Stimulated activated CD8-positive, alpha-beta memory T cell treated with anti-CD3 and anti-CD28 coated beads, Interleukin-2, amount 100 ng/mL, for 48 hours (primary cell): ENCODE measurements at places on chromosomes 7 and 10.

GRCh38 chr10:97795886-97796285 lies 24.1 kb upstream of the SFRP5 start:
- no peak for DNase-seq

GRCh38 chr10:43255634-43256431 lies 11.0 kb downstream of the RASGEF1A start:
- no peak for DNase-seq

DNA sequence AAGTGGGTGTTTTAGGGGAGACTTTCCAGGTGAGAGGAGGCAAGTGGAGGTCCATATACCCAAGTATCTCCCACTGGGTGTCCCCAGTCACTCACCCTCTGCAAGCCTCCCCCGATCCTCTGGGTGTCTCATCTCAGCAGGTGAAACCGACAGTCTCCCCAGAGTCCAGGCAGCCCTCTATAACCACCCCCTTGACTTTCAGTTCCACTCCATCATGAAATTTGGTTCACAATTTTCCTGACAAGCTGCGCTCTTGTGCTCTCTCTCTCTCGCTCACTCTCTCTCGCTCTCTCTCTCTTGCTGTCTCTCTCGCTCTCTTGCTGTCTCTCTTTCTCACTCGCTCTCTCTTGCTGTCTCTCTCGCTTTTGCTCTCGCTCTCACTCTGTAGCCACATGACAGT lies 8.1 kb upstream of the RABGEF1 start:
- DNase-seq = no peak

- DNase-seq = no peak
Measured at GRCh38 chr10:79946271-79947082, 2.4 kb downstream of the SFTPD start.

- no peak for DNase-seq
Measured at GRCh38 chr10:63917363-63917762, 396.2 kb downstream of the REEP3 start.

GRCh38 chr7:132592231-132592920 lies 16.1 kb upstream of the PLXNA4 start:
- DNase-seq = no peak

GRCh38 chr7:1421946-1422345 lies 37.3 kb downstream of the MICALL2 start:
- DNase-seq = no peak

- DNase-seq = peak; percentile 52
Measured at GRCh38 chr7:5532536-5533335, 109.1 kb upstream of the TNRC18 start.

- DNase-seq = no peak
Measured at GRCh38 chr10:85978566-85979358, 387.8 kb downstream of the GRID1 start.

DNA sequence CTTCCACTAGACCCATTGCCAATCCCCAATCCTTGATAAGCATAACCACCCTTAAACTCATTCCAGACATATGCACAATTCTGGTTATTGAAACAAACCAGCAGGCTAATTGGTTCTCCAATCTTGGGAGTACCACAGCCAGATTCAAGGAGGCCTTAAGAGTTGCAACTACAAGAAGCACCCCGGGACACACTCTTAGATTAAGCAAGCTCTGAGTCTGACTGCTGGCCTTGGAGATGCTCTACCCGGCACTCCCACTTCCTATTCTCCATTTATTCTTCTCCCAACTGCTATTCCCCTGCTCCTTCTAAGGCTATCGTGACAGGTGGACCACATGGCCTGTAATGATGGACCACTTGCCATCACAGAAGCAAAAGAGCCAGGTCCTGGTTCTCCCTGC lies 40.3 kb downstream of the CYTH3 start:
- no peak for DNase-seq

- no peak for DNase-seq
Measured at GRCh38 chr10:69383558-69383957, 33.2 kb downstream of the TACR2 start.

DNA sequence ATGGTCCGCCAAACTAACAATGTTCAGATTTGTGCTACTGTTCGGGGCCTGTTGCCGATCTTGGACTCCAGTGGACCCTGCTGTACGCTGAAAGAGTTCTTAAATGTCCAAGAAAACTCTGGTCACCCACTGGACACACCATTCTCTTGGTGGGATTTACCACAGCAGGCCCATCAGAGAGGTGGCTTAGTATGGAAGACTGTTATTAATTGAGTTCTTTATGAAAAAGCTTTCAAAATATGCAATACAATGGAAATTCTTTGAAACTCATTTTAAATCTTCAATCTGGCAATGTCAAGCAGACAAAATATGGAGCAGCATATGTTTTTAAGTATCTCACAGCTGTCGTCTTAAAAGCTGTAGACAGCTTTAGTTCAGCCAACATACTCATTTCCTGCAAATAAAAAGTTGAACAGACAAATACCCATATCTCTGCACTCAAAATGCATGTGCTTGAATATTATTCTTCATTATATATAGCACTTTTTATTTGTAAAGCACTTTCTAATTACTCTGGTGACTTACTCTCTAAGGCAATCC lies 37.4 kb upstream of the GRM8 start:
- DNase-seq = no peak

GRCh38 chr10:49180444-49180860 lies 7.7 kb downstream of the TMEM273 start:
- DNase-seq = no peak

DNA sequence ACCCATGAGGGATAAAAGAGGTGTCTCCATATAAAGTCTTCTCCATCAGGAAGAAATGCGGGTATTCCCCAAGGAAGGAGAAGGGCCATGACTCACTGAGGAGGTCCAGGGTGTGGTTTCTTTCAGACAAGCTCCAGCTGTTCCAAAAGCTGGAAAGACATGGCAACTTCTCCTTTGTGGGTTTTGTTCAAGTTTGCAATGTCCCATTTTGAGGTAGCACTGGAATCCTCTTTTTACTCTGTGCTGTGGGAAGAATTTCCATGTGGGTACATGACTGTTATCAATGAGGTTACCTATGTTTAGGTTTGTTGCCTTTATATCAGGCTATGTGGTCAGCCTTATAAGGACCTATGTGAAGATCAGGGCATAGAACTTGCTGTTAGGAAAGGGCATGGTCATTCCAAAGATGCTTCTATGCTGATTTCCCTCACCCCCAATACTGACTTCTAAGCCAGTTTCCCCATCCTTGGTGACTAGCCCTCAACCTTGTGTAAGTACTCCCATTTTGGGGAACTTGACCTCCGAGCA lies 697.5 kb downstream of the INHBA start:
- no peak for DNase-seq

DNA sequence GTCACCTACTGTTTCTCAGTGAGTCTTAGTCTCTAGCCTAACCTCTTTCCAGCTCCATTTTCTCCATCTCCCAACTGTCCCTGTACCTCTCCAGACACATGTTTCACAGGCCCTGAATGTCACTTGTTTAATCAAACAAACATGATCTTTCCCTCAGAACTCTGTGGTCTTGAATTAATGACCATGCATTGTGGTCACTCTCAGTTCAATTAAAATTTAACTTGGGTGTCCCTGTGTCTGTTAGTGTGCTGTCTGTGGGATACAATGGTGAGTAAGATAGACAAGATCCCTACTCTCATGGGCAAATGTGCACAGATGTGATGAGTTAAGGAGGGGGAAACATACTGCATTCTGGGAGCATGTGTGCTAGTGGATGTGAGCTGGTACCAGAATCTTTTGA lies 65.0 kb downstream of the RBM33 start:
- DNase-seq = no peak

DNA sequence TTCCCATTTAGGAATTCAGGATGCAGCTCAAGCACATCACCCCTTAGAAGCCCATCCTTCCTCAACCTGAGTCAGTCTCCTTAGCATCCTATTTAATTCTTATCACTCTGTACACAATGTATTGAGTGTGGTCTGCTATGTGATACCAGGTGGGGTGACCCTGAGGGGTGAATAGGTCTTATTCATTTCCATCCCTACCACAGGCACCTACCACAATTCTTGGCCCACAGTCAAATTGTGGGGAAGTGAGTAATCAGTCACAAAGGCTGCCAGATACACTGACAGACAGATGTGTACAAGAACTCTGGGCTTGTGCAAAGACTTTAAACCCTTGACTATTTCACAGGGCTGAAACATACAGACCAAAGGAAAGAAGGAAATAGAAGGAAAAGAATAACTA lies 560.5 kb downstream of the PARD3 start:
- DNase-seq = no peak

- DNase-seq = no peak
Measured at GRCh38 chr10:32023264-32023663, 33.0 kb downstream of the KIF5B start.

DNA sequence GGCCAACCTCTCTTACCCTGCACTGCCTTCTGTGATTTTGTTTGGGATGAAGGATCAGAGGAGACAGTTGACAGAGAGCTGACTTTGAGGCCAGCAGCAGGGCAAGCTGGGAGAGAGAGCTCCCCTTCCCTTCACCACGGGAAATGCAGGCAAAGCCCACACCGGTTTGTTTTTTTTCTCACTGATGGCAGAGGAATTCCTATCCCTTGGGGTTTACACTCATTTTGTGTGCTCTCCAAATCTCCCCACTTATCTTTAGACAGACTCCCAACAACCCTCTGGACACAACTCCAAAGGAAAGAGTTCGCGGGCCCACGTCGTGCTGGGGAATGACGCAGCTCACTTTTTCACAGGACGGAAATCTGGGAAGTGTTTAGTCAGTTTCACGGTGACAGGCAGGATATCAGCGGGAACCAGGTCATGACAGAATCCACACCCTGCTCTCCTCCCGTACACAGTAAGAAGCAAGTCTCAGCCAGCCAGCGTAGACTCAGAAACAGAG lies 68.3 kb upstream of the FAM171A1 start:
- no peak for DNase-seq

DNA sequence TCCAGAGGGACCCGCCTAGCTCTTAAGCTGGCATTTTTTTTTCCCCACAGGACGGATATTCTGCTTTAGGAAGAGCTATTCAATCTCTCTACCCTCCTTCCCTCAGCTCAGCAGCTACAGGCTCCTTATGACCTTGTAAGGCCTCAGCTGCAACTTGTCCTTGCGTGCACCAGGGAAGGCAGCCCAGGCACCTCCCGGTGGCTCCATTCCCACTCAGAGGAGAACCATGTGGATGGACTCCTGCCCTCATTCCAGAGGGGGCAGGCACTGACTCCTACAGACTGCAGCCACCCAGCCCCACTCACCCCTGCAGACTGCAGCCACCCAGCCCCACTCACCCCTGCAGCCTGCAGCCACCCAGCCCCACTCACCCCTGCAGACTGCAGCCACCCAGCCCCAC lies 73.7 kb downstream of the ITIH5 start:
- no peak for DNase-seq

DNA sequence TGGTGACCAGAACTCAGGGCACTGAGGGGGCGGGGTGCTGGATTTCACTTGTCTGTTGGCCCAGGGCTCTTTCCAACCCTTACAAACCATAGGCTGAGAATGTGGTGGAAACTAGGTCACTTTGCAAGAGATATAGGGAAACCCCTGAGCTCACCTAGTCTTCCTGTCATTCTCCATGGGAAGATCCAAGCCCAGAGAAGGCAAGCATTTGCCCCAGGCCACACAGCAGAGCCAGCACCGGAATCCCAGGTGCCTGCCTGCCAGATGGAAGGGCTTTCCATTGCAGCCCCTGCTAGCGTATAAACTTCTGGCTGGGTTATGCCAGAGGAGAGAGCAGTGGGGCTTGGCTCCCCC lies 427 bp downstream of the PYROXD2 start:
- DNase-seq = no peak

GRCh38 chr10:68625316-68625921 lies 65.3 kb downstream of the TET1 start:
- no peak for DNase-seq

DNA sequence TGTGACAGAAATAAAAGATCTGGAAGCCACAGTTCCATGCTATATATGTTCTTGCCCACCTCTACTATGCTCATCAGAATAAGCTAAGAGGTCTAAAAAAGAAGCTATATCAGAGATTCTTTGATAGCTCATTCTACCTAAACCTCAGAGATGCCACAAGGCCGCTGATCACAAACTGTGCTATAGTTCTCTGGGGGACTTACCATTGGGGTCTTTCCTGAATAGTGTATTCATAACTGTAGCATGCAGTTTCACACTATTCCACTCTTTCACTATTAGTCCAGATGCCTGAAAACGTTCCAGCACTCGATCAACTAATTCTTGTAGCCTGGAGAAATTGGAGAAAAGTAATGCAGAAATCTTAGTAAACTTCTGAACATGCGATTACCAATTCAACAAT lies 44.5 kb upstream of the SPOCK2 start:
- DNase-seq = no peak

DNA sequence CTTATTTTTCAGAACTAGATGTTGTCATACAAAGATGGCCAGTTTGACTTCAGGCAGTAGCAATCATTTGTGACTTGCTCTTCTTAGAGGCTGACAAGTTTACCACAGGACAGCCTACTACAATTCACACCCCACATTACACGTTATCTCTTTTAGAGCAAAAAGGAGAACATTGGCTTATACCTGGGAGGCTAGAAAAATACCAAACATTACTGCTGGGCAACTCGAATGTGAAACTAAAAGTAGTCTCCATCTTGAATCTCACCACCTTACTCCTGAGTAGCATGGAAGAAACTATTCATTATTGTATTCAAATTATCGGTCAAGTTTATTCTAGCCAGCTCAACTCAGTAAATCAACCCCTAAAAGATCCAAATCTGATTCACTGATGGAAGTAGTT lies 90.7 kb upstream of the TMEM26 start:
- DNase-seq = no peak

GRCh38 chr10:3787016-3787400 lies 2.0 kb upstream of the KLF6 start:
- no peak for DNase-seq

DNA sequence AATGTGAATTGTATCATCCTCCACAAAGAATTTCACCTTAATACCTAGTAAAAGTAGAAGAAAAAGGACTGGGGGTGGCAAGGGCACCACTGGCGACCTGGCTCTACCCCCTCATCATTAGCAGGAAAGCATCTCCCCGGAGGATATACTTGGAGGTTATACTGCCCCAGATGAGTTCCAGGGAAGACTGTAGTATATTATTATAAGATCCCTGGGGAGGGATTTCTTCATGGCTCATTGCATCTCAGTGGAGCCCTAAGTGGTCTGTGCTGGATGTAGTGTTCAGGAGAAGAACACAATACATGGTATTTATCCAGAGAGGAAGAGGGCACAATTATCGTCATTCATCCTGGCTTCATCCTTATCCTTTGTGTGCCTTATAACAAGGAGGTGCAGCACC lies 14.2 kb upstream of the DYNC1I1 start:
- no peak for DNase-seq
